ENCODE measurements at places on chromosomes 6 and 20.

DNA sequence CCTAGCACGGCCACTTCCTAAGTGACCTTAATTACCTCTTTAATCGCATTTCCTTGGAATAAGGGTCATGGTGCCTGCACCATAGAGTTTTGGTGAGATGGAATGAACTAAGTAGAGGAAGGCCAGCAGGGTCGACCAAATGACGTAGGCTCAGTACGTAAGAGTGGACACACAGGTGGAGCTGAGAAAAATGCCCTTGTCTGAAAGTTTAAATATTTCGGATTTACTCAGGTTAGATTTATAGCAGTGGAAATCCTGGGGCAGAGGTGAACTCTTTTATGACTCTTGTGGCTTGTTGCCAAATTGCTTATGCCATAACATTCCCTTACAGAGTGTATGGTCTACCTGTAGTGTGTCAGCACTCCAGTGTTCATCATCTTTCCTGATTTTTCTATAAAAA is 23.6 kb upstream of the BTBD3 start:
- DNase-seq: no peak

DNA sequence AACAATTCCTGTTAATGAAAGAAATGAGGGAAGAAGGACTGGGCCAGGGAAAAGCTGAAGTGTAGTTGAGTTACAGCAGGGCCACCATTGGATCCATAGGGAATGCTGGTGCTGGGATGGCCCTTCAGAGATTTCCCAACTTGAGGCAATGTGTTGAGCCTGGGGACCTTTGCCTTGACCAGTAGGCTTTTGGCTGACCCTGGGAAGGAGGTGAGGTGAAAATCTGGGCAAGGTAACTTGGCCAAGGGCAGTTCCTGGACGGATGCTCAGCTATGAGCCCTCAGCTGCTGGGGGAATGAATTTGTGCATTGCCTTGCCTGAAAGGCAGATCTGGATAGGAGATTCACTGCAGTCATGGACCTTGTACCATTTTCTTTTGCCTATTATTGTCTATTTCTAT is 20.4 kb downstream of the UTRN start:
- DNase-seq: no peak

GRCh38 chr20:11229772-11230171 is 556.0 kb upstream of the JAG1 start:
- DNase-seq: no peak

DNA sequence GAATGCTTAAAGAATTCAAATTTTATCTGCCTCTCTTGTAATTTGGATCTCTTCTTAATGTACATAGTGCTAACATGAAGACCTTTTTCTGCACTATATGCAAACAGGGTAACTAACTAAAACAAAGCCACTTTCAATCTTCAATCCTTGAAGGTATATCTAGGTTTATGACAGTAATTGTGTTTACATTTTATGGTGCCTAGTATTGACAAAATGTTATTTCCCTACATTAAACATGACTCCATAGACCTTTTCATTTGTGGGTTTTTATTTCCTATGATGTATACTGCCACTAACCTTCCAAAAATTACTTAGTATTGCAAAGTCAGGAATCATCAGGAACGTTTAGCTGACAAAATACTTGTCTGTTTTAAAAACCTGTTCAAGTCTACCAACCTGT is 95.9 kb downstream of the B3GAT2 start:
- DNase-seq: no peak

DNA sequence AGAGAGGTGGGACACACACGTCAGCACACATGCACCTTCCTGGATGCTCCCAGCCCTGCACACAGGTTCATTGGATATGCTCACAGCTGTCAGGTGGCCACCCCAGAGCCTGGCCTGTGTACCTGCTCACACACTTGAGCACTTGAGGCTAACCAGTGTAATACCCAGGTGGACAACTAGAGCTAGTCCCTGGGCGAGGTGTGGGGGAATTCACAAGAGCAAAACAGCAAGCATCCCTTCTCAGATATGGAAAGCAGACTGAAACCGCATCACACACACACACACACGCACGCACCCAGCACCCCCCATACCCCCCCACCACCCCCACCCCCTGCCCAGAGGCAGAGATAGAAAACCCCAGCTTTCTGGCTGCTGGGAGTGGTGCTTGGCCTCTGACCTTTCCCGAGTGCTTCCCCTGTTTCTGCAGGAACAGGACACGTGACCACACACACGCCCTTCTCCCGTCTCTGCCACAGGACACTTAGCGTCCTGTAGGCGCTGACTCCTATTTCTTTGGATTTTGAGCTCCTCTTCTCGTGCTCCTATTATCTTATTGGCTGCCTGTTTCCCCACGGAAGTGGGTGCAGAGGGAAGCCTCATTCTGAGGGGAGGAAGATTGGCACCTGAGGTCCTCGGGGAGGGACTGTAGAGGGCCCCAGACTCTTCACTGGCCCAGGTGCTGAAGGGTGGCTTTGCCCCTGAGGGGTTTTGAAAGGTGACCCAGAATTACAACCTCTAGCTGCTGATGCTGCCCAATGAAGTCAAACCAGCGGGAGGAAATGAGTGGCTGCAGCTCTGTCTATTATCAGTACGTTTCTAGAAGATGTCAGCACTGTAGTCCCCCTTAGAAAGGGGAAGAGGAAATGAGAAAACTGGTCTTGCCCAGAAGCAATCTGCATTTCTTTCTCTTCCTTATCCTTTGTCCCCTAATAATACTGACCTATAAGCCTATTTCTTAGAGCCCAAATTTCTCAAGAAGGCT is 65.8 kb downstream of the SYTL3 start:
- peak; percentile 68 for DNase-seq

GRCh38 chr6:1598886-1599285 is 10.8 kb upstream of the FOXC1 start:
- no peak for DNase-seq

DNA sequence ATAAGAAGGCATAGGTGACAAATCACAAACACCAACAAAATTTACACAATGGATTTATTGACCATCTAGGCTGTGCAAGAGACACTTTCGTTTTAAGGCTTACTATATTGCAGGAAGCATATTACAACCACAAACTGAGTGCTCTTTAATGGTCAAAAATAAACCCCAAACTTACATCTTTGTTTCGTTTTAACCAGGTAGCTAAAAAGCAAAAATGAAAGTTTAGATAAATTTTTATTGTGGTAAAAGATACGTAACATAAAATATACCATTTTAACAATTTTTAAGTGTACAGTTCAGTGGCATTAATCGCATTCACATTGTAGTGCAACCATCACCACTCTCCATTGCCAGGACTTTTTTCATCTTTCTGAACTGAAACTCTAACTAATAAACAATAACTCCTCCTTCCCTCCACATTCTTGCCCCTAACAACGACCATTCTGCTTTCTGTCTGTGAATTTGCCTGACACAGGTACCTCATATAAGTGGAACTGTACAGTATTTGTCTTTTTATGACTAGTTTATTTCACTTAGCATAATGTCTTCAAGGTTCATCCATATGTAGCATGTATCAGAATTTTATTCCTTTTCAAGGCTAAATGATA is 32.3 kb upstream of the DUSP22 start:
- DNase-seq: peak; percentile 61

- DNase-seq: no peak
These were observed 130.2 kb downstream of the BTBD3 start for GRCh38 chr20:12047838-12048432.

Measured in GM06990 (cell line).